NCI-H510A treated with DMSO at 0.1 percent for 48 hours (cell line): ENCODE measurements at places on chromosomes 5 and 9.
A peak's percentile ranks its signal among the peaks of the same experiment; 100 is the strongest.

DNA sequence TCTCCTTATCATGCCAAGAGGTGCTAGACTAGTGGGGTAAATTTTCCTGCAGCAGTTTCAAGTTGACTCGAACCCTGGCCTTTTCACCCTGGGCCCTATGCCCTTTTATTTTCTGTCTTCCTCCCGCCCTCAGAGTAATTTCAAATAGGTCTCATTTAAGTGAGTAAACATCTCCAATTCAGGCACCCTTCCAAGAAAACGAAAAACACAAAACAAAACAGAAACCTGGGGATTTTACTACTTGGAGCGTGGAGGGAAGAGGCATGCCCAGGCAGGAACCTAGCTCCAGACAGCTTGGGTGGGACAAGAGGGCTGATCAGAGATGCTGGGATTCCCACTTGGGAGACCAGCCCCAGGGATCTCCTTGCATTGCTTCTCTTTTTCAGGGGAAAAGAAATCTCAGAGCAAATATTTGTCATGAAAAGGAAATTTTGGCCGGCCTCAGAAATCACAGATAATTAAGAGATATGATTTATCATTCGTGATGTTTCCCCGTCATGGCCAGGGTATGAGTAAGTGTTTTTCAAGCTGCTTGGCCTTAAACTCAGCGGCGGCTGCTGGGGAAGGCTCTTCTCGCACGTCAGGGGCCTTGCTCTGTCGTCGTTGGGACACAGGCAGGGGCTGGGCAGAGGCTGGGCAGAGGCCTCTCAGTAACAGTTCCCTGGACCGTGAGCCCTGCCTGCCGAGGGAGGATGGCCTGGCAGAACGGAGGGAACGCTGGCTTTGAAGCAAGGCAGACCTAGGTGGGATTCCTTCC, 248.6 kb upstream of the KLF4 start:
- DNase-seq, result no peak

DNA sequence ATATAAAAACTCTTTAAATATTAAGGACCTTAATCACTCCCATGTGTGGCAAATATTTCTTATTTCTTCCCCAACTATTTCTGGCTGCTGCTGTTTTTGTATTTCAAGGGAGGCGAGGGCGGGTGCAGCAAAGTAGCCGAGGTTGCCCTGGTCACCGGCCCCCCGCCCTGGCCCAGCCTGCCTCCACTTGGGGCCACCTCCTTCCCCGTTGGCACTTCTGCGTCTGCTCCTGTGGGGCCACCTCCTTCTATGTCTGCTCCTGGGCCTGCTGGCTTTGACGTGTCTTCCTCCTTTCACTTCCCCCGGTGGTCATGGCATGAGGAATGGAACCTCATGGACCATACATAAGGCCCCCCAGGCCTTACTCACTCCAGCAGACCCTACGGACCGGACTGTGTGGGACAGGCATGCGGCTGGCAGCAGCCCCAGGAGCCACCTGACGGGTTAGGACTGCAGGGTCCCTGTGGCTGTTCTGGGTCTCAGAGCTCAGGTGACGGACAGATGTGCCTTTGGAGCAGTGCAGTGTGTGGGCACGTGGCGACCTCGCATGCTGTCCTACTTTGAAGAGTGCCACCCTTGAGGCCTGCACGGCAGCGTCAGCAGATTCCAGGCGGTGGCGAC, 5.8 kb upstream of the ENTPD8 start:
- no peak for DNase-seq

- no peak for DNase-seq
Measured at GRCh38 chr5:158123595-158123994, 264.6 kb upstream of the CLINT1 start.

DNA sequence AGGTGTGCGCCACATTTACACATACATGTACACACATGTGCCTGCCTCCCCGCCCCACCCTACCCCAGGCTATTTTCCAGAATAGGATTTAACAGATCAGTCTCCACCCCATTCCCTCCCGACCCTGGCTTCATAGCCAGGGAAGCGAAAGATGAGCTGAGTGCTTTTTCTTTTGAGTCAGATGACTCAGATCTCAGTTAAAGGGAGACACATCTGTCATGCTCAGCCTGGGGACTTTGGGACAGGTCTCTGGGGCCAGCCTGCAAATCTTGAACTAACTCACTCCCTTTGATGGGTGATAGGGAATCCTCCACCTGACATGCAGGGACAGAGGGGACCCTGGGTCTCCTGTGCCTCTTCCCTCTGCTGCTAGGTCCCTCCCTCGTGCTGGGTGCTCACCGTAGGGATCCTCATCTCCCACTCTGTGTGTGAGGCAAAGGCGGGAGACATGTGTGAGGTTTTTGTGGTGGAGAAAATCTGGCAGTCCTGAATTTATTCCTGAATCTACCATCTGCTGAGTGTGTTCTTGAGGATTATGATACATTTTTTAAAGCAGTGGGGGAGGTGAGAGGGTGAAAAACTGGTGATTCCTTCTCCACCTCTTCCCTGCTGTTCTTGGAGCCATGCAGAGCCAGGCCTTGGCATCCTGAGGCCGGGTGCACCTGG, 37.7 kb downstream of the NEUROG1 start:
- no peak for DNase-seq

DNA sequence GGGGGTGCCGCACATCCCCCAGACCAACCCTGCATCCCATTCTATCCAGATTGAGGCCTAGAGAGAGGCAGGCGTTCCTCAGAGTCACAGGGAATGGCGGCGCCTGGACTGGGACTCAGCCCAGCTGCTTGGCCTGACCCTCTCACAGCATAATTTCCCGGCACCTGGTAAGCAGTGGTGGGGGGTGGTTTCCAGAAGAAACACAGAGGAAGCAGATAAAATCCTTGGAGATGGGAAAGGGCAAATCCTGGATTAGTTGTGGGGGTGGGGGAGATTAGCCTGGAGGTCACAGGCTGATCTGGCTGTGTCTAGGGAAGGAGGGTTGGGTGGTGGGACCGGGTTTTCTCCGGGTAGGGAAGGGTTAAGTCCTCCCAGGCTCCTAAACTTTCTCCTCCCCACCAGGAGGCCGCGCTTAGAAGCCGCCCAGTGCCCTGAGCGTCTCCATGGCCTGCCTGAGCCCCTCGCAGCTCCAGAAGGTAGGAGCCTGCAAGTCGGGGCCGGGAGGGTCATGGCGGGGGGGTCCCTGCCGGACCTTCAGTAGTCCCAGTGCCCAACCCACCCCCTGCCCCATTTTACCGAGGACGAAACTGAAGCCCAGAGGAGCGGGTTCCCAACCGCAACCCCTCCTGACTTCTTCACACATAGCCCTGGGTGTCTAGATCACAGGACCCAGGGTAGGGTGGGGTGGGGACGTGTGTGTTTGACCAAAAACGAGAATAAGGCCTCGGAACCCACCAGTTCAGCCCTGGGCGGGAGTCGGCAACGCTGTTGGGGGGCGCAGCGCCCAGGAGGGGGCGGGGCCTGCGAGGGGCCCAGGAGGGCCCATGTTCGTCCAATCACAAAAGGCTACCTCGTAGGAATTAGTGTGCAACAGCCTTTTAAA, 1.3 kb downstream of the PHYHD1 start:
- DNase-seq, result no peak

GRCh38 chr9:91786132-91786896, 163.7 kb downstream of the ROR2 start:
- DNase-seq, result no peak

DNA sequence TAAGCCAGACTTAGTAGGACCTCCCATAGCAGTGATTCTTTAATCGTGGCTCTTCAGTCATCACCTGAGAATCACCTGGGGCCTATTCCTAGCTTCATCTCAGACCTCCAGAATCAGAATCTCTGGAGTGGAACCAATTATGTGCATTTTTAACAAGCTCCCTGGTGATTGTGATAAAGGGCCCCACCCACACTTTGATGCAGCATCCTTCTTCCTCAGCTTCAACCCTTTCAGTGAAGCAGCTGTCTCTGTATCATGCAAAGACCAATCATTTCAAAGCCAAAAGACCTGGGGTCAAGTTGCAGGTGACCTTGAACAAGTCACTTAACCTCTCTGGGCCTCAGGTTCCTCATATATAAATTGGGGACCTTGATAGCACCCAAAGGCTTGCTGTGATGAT, 17.1 kb downstream of the FBXO10 start:
- no peak for DNase-seq

DNA sequence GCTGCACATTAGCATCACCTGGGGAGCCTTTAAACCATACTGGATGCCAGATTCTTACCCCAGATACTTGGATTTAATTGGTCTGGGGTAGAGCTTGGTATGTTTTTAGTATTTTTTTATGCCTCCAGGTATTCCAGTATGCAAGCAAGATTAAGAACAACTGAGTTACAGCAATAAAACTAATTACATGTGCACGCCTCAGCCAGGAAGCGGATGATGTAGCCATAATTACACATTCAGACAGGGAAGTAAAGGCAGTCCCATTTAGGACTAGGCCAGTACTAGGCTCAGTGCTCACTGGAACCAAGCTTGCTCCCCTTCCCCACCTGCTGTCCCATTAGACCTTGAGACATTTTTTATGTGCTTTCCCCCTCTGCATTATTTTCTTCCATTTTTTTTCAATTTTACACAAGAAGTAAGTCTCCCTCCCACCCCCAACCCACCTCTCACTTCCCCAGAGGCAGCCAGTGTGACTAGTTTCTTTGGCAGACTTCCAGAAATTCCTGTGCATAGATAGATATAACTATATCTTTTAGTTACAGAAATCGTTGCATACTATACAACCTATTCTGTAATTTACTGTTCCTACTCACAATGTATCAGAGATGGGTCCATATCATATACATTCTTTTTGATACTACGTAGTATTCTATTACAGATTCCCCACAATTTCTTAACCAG, 7.1 kb upstream of the GNAQ start:
- no peak for DNase-seq

DNA sequence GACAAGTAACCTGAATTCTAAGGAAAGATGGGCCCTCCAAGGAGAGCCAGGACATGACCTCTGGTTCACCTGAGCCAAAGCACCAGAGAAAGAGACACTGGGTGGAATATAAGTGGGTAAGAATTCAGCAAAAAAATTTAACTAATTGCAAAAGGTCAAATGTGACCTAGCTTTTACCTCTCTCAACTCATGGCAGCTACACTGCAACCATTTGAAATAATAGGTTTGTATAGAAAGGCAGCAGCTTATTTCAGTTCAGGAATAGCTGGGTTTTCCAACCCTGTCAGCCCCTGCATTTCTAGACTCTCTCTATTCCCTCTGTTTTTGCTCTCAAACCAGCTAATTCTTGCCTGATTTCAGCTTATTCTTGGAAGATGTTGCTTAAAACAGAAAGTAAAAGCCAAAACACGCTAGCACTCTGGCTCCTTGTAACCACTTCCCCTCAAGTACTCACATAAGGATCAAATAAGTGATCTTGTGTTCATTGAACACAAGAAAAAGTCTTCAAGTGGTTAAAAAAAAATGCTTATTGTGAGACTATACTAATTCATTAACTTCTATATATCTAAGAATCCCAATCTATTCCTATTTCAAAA, 101.1 kb upstream of the NR4A3 start:
- DNase-seq, result no peak

GRCh38 chr5:32777733-32778132, 66.6 kb downstream of the NPR3 start:
- DNase-seq, result no peak

DNA sequence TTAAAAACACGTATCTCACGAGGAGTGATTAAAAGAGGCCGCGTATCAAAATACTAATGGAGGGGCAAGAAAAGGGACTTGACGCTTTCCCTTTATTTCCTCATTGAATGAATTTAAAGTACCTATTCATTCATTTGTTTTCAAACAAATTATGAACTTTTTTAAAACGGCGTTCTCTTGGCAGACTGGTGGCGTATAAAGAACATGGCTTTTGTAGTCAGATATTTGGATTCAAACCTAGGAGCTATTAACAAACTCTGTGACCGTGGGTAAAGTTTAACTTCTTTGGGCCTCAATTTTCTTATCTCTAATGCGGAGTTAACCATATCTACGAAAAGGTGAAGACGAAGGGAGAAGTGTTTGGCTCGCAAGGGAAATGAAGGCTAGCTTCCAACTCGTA, 876 bp downstream of the CAAP1 start:
- no peak for DNase-seq

GRCh38 chr9:116323012-116323411, 169.4 kb downstream of the PAPPA start:
- DNase-seq, result peak; percentile 24

GRCh38 chr9:124003636-124004349, 7.8 kb upstream of the LHX2 start:
- DNase-seq, result no peak

DNA sequence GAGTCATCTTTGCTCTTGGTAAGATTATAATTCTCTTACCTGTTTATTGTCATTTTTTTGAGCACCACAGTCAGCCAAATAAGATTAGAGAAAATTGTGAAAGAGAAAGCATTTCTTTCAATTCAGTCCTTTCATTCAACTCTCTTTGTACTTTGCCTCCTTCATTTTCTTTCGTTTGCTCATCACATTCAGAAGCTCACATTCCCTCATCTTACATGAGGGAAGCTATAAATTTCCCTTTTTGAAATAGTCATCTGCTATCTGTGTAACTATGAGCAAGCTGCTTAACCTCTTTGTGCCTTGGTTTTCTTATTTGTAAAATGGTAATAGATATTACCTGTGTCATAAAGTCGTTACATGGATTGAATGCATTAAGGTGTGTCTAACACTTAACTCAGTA, 41.4 kb downstream of the PAM start:
- no peak for DNase-seq

DNA sequence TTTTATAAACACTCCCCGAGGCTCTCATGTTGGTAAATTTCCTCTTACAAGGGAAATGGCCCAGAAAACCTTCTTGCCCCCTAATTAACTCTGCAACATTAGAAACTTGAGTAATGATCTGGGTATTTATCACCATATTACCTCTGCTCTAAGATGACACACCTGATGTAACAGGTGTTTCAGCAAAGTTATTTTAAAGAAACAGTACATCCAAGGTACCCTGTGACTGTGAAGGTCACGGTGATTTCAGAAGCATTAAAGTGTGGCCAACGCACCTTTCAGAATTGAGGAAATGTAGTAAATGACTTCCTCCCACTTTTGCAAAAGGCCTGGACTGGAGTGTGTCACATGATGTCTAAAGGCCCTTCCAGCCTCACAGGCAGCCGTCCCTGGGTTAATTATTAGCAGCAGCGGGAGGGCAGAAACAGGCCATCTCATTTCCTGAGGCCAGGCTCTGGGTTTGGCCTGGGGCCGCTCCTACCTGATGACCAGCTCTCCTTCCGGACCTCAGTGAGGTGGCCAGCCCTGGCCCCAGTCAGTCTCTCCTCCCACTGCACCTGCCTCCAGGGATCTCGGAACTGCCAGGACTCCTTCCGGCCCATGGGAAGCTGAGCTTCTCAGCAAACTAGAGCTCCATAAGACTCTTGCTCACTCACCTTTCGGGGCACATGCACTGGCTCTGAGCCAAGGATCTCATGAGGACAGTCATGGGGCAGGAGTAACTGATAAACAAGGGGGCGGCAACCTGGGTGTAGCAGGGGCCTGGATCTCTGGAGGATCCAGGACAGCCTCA, 20.7 kb downstream of the PTPN3 start:
- peak; percentile 77 for DNase-seq

DNA sequence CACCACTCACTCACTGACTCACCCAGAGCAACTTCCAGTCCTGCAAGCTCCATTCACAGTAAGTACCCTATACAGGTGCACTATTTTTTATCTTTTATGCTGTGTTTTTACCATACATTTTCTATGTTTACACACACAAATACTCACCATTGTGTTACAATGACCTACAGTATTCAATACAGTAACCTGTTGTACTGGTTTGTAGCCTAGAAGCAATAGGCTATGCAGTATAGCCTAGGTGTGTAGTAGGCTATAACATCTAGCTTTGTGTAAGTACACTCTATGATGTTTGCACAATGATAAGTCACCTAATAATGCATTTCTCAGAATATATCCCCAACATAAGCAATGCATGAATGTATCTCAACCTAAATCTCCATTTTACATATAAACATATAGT, 541.1 kb downstream of the NR2F1-AS1 start:
- DNase-seq, result no peak
